T-helper 22 cell (primary cell): ENCODE measurements at places on chromosomes 16 and 17.

DNA sequence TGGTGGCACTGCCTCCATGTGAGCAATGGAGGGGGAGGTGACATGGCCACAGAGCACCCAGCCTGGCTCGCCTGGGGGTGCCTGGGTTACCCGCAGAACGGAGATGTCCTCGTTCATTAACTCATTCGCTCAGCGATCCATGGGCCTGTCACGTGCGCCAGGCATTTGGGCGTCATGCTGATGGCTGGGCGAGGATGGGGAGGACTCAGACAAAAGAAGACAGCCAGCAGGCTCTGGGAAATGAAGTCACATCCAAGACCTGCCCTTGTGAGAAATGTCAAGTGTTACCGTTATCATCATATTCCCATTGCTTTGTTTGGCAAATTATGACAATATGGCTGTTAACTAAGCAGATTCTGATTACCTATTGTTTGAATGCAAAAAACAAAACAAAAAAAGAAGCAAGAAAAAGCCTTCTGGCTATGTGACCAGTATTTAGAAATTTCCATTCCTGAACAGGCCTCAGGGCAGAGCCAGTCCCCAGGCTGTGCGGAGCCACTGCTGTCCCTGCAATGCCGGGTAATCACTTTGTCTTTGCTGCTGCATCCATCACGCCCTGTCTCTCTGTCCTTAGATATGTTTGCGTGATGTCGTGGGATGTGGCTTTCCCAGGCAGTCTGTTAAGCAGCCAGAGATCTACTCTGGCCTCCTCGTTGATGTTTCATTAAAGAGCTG lies 57.9 kb downstream of the CMIP start:
- DNase-seq, result no peak

GRCh38 chr17:73482894-73483293 lies 161.4 kb downstream of the SDK2 start:
- no peak for DNase-seq

DNA sequence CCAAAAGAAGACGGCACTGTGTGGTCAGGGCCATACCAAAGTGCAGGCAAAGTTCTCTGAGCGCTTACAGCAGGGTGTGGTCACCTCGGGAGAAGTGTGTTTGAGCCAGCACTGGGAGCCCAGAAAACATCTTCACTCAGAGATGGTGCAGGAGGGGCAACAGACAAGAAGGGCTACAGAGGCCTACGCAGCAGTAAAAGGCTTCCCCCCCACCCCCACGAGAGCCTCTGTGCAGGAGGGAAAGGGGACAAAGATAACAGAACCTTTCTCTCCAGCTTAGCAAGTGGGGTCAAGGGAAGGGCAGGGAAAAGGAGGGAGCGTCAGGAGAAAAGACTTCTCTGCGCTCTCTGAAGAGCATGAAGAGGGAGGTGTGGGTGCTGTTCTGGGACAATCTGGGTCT lies 2.8 kb downstream of the VAT1 start:
- DNase-seq, result no peak

- DNase-seq, result no peak
Observed at GRCh38 chr17:74126179-74126900, 77.1 kb upstream of the RPL38 start.

- no peak for DNase-seq
Observed at GRCh38 chr16:52976539-52977167, 76.0 kb downstream of the CHD9NB start.

DNA sequence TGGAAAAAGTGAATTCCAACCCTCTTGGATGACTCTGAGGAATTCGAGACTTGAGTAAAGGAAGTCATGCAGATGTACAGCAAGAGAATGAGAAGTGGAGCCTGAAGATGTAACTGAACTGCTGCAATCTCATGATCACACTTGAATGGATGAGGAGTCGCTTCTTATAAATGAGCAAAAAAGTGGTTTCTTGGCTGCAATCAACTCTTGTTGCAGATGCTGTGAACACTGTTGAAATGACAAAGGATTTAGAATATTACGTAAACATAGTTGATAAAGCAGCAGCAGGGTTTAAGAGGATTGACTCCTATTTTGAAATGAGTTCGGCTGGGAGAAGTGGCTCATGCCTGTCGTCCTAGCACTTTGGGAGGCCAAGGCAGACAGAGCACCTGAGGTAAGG lies 25.5 kb downstream of the ASPA start:
- DNase-seq, result no peak

DNA sequence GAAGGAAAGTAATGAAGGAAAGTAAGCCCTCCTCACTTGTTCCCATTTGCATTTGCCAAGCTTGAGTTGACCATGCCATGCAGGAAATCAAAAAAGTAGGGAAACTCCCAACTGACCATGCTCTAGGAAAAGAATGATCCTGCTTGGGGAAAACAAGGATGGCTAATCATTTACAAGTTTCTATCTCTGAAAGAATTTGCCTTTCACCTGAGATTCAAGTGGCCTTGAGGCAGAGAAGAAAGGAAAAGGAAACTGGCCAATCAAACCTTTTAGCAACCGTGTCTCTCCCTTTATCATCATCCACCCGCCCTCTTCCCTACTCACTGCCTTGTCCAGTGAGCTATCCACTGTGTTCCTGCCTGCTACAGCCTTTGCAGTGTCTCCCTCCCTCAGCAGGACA lies 757.2 kb upstream of the SOX9 start:
- no peak for DNase-seq

DNA sequence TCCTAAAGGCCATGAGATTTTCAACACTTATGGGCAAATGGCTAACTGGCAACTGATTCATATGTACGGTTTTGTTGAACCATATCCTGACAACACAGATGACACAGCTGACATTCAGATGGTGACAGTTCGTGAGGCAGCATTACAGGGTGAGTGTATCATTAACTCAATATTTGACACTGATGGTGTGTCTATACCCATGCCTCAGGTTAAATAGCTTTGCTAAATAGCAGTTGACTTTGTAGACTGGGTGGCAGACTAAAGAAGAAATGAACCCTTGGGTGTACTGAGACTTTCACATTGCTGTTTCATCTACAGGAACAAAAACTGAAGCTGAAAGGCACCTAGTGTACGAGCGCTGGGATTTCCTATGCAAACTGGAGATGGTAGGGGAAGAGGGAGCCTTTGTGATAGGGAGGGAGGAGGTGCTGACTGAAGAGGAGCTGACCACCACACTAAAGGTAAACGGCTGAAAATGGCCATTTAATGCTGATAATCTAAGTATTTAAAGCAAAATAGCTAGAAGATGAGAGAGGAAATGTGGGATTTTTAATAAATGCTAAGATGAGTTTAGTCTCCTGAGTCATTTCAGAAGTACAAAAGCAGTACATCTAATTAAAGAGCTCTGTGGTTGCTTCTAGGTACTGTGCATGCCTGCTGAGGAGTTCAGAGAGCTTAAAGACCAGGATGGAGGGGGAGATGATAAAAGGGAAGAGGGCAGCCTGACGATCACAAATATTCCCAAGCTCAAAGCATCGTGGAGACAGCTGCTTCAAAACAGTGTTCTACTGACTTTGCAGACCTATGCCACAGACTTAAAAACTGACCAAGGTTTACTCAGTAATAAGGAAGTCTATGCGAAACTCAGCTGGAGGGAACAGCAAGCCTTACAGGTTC lies 3.0 kb downstream of the SETD6 start:
- no peak for DNase-seq

DNA sequence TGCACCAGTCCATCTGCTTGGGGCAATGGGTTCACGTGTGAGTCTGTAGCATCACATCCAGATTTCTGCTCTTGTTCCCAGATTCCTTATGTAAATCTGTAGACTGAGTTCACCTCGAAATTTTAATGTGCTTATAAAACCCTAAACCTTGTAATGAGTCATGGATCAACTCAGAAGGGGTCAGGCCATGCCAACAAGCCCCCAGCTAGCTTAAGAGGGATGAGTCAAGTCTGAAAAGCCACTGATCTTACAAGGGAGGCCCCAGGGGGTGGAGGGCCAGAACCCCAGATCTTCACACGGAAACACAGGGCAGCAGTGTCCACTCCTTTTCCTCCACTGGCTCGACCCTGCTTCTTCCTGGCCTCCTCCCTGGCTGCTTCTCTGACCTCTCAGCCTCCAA lies 399.1 kb upstream of the CDH5 start:
- DNase-seq, result no peak

DNA sequence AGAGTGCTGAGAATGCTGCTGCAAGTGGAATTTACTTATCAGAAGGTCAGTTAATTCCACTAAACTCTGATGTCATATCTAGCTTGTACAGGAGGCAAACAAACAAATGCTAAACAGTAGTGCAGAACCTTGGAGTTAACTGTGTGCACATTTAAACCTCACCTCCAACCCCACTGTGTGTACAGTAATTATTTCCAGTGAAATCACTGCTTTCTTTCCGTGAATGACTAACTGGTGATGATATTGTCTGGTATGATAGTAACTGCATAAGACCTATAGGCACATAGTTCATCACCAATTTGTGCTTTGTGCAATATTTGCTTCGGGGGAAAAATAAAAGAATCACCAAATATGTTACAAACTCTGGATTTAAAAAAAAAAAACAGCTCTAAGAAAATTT lies 492.5 kb upstream of the HSBP1 start:
- DNase-seq, result no peak

DNA sequence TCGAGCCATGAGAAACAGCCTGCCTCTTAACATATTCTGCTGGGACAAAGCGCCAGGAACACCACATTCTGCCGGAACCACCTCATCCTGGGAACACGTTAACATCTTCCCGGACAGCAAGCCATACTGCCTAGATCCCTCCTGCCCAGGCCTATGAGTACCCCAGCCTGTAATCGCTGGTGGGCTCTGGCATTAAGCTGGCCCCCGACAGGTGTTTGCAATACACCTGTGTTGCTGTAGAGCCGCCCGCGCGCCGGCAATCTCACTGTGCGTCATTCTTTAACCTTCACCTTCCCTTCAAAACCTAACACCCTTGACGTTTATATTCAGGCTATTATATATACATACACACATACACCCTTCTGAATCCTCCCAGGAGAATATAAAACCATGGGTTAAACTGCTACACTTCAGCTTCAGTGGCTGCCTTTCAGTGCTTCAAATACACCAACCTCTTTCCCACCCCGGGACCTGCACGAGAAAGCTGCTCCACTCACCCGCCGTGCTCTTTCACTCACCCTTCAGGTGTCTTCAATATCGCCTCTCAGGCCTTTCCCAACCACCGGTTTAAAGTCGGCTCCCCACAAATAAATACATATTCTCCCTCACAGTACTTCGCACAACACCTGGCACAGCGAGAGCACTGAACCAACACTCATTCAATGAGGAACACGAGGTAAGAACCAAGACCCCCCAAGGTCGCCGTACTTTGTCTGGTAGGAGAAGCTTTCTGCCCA lies 1.0 kb upstream of the ENDOV start:
- DNase-seq, result no peak

DNA sequence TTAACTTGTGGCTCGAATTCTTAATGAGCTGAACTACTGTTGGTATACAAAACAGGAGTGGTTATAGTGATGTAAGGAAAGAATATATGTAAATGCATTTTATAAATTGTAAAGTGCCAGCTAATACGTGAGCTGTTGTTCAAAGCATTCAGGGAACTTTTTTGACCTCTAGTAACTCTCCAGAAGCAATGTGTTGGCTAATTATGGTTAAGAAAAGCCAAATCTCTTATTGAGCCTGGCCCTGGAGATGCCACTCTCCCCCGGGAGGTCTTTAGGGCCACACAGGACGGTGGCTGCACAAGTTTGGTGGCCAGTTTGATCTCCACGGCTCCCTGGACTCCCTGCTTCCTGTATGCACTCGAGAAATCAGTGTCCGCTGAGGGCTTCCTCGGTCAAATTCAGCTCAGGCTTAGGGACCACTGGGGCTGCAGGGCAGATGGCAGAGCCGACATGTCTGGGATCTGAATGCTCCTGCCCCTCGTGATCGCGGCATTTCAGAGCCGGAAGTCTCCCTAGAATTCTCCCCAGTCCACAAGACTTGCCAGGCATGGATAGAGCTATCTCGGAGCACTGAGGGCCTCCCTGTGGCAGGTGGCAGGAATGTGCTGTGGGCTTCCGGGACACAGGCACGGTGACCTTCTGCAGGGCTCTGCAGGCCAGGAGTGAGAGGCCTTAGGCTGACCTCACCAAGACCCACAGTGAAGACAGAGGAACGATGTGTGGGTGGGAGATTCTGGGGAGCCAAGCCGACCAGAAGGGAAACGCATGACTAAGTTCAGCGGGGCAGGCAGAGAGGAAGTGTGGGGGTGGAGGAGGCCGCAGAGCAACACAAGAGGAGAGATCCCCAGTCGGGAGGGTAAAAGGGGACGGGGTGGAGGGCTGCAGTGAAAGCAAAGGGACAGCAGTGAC lies 18.6 kb upstream of the PITPNM3 start:
- no peak for DNase-seq

GRCh38 chr16:87581857-87582215 lies 20.5 kb upstream of the JPH3 start:
- DNase-seq, result no peak

GRCh38 chr16:11619327-11619851 lies 32.7 kb upstream of the LITAF start:
- DNase-seq, result no peak

- DNase-seq, result no peak
Observed at GRCh38 chr17:58504826-58505351, 9.5 kb downstream of the MTMR4 start.

DNA sequence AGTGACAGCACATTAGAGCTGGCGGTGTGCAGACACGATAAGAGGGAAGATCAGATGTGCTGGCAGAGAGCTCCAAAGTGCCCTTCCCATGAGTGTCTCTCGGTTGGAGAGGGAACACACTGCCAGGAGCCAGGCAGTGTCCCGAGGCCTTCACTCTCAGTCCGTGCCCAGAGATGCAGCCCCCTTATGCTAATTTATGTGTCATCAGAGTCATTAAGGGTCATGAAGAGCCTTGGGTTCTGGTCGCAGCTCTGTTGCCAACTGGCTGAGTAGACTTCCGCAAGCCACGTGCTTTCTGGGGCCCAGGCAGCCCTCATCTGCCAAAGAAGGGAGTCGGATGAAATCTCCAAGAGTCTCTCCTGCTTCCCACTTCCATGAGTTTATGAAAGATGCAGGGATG lies 232.5 kb downstream of the MSI2 start:
- no peak for DNase-seq

DNA sequence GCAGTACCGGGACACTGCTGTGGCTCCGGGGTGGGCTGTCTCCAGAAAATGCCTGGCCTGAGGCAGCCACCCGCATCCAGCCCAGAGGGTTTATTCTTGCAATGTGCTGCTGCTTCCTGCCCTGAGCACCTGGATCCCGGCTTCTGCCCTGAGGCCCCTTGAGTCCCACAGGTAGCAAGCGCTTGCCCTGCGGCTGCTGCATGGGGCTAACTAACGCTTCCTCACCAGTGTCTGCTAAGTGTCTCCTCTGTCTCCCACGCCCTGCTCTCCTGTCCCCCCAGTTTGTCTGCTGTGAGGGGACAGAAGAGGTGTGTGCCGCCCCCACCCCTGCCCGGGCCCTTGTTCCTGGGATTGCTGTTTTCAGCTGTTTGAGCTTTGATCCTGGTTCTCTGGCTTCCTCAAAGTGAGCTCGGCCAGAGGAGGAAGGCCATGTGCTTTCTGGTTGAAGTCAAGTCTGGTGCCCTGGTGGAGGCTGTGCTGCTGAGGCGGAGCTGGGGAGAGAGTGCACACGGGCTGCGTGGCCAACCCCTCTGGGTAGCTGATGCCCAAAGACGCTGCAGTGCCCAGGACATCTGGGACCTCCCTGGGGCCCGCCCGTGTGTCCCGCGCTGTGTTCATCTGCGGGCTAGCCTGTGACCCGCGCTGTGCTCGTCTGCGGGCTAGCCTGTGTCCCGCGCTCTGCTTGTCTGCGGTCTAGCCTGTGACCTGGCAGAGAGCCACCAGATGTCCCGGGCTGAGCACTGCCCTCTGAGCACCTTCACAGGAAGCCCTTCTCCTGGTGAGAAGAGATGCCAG lies 12.9 kb downstream of the STH start:
- no peak for DNase-seq
